Hippocampal formation (tissue), 2 donors: ENCODE measurements at places on chromosomes 5 and 9.
A peak's percentile ranks its signal among the peaks of the same experiment; 100 is the strongest.

DNA sequence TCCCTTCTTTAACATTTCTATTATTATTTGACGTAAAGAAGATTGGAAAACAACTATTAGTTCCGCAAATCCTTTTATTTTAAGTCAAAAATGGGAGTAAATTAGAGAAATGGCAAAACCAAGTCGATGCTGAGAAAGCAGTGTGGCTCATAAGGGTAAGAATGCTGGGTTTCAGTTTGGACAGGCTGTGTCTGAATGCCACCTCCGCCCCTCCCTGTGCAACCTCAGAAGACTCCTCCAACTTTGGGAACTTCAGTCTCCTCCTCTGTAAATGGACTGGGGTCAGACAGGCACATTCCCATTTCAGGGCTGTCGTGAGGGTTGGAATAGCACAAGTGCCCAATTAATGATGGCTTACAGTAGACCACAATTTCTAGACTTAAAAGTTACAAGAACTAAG lies 154.0 kb downstream of the GABBR2 start:
- DNase-seq: no peak

DNA sequence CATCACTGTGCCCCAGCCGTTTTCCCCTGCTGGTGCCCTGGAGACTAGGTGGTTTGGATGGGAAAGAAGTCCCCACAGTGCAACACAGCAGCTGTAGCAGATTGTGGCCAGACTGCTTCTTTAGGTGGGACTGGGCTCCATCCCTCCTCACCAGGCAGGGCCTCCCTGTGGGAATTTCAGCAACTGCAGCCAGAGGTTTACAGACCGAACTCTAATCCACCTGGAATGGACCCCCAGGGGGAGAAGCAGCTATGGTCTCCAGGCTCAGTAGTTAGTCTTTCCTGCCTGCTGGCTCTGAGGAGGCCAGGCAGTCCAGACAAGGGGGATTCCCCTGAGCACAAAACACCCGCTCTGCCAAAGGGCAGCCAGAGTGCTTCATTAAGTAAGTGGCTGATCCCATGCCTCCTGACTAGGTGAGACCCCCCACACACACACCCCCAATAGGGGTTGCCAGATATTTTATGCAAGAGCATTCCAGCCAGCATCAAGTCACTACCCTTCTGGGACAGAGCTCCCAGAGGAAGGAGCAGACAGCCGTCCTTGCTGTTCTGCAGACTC lies 188.9 kb downstream of the SGCD start:
- no peak for DNase-seq

GRCh38 chr5:17190242-17190778 lies 27.1 kb upstream of the BASP1 start:
- peak; percentile 28 for DNase-seq

DNA sequence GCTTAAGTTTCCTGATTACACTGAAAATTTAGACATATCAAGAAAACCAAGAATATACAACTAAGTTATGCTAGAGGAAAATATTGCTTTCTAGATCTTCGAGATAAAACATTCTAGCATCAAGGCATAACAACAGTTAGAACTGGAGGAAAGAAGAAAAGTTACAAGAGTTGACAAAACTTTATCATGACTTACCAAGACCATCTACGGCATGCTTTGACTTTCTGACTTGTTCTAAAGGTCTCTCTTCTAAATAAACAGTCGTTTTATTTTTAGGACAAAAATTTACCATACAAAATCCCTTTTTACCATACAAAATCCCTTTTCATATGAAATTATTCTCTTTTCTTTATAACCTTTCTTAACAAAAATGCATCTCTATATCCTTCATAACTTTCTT lies 1110.1 kb upstream of the CDH10 start:
- DNase-seq: no peak
